ENCODE measurements at places on chromosomes 11 and 22. TPM values are rescaled to one million over a fixed set of nuclear protein-coding genes. Genes with fewer than 3 reads are reported as not detected.

Gene AGBL2
- 6.8 TPM for total RNA-seq

Gene CHRM4
- total RNA-seq = 3.1 TPM

Gene MRGPRE
- total RNA-seq = 0.13 TPM

Gene MMP11
- 3.0 TPM for total RNA-seq

Gene IGSF9B
- total RNA-seq = 2.2 TPM

Gene H19
- 1,268 TPM for total RNA-seq

GRCh38 chr11:133947321-133947756, 9.4 kb downstream of the IGSF9B start:
- no peaks in the 10 kb centered on the region for H3K27me3 ChIP-seq
- peaks cover 12% of the 10 kb centered on the region for H3K4me1 ChIP-seq
- no peak for DNase-seq
- H3K36me3 ChIP-seq = no peaks in the 10 kb centered on the region
- no peak overlapping the region for H3K4me3 ChIP-seq

DNA sequence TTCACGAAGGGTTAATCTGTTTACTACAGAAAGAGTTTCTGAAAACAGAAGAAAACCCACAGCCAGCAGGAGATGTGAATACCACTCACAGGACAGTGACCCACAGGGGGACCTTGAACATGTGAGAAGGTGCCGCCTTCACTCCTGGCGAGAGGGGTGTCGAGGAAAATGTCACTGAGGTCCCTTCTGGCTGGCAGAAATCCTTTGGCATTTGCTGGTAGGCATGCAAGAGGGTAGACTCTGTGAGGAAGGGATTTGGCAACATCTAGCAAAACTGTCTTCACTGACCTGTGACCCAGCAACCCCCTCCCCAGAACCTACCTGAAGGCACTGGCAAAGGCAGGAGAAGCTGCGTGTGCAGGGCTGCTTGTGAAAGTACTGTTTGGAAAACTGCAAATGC, 8.6 kb downstream of the KCNQ1 start:
- no peak for DNase-seq
- H3K4me1 ChIP-seq = no peaks in the 10 kb centered on the region
- H3K27me3 ChIP-seq = peaks cover 6% of the 10 kb centered on the region
- H3K4me3 ChIP-seq = no peak overlapping the region
- no peaks in the 10 kb centered on the region for H3K36me3 ChIP-seq

DNA sequence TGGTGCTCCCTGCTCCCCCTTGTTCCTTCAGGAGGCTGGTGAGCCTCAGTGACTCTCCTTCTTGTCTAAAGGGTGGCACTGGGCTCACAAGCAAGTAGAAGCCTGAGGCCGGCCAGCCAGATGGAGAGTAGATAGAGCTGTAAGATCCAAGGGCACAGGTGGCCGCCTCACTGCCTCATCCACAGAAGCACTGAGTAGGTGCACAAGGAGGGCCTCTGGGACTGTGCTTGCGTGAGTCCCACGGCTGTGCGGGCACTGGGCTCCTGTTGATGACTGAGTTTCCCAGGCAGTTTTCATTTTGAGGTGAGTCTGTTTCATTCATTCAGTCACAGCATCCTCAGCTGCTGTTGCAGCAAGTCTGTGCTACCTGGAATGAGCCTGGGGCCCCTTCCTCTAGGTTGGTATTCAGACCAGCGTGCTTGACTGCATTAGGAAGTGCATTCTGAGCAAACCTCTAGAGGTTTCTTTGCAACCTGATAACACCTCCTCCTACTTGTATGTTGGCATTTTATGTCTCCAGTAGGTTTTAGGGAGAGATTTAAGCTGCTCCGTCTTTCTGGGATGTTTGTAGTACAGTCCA, 184.0 kb downstream of the TBC1D22A start:
- no peak for DNase-seq
- no peak overlapping the region for H3K27ac ChIP-seq
- no peaks in the 10 kb centered on the region for H3K36me3 ChIP-seq
- no peaks in the 10 kb centered on the region for H3K4me1 ChIP-seq
- H3K27me3 ChIP-seq = no peaks in the 10 kb centered on the region
- no peak overlapping the region for H3K4me3 ChIP-seq

DNA sequence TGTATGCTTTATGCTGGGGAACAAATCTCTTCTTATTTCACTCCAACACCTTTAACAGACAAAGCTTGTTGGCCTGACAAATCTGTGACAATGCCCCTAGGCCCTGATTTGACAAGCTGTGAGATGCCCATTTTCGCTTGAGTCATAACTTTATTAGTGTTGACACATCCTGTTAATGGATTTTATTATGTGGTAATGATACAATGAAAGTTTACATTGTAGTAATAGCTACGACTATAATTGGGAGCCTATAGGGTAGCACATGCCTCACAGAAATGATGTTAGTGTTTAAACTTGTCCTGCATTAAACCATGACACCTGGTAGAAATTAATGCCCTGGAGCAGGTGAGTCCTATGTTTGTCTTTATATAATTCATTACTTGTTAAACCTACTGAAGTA, 3.3 kb upstream of the MMP10 start:
- no peak overlapping the region for H3K27ac ChIP-seq
- peaks cover 7% of the 10 kb centered on the region for H3K4me1 ChIP-seq
- H3K27me3 ChIP-seq = no peaks in the 10 kb centered on the region
- H3K4me3 ChIP-seq = no peak overlapping the region

DNA sequence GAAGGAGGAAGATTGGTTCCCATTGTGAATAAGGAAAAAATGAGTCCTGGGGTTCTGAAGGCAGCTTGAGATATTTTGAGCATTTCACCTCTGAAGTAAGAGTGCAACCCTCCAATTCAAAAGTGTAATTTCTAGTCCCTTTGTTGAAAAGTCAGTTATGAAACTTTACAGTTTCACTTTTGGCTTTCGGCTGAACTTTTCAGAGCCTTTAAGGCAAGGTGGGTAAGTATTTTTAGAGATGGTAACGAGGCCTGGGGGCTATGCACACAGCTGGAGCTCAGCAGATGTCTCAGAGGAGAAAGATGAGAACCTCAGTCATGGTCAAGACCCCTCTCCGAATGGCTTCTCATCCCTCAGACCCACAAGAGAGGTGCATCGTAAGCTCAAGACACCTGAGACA, 267.6 kb downstream of the KIRREL3 start:
- H3K4me1 ChIP-seq = no peaks in the 10 kb centered on the region
- H3K27ac ChIP-seq = no peak overlapping the region
- peaks cover 17% of the 10 kb centered on the region for H3K27me3 ChIP-seq
- H3K4me3 ChIP-seq = no peak overlapping the region
- no peak for DNase-seq

DNA sequence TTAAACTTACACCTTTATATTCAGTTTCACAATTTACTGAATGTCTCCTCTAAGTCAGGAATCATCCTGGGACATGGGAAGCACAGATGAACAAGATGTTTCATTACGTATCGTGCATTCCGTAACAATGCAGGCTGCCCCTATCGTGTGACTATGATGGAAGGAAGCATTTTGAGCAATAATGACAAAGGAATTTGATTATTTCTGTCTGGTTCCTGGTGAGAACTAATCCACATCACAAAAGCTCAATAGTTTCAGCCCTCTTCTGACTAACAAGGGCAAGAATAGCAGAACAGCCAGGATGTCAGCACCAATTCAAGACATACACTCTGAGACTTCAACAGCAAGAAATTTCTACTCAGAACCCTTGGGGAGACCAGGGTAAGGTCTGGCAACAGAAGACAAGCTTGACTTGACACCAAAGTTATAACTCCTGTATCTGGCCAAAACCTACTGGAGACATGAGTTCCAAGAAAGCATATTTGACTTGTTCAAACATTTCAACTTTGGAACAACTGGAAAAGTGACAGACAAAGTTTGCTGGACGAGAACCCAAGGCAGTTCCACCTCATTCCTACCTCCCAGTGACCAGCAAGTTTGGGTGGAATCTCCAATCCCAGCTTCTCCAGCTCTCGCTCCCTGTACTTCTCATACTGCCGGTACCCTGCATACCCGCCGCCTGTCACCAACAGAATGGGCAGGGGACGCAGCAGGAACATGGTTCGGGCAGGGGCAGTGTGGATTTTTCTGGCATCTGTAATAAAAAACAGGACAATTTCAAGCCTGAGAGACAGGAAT, 14.3 kb downstream of the PISD start:
- H3K27me3 ChIP-seq = no peaks in the 10 kb centered on the region
- no peaks in the 10 kb centered on the region for H3K36me3 ChIP-seq
- no peak overlapping the region for H3K4me3 ChIP-seq

DNA sequence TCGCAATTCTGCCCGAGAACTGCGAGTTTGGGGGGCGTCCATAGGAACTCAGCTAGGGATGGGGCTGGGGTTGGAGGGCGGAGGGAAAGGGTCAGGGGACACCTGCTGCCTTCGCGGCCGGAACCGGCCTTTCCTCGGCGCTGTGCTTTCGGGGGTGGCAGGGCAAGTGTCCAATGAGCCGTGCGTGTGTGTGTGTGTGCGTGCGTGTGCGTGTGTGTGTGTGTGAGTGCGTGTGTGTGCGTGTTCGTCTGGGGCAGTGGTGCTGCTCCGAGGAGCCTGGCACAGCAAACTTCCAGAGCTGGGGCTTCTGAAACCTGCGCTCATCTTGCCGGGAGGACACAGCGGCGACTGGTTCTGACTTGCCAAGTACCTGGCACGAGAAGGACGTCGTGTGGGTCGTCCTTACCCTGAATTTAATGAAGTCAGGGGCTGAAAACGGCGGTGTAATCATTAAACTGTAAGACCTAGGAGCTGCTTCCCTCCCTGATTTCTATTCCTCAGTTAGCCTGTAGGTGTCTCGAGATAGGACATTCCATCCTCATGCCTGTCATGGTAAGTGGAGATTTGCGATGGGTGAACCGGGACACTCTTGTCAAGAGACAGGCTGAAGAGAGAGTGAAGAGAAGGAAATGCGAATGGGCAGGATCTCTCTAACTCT, 27.0 kb upstream of the AMOTL1 start:
- DNase-seq = peak; percentile 59
- peaks cover 7% of the 10 kb centered on the region for H3K27me3 ChIP-seq
- H3K36me3 ChIP-seq = no peaks in the 10 kb centered on the region

- no peaks in the 10 kb centered on the region for H3K27me3 ChIP-seq
- no peaks in the 10 kb centered on the region for H3K36me3 ChIP-seq
- no peak for DNase-seq
- no peak overlapping the region for H3K4me3 ChIP-seq
- H3K27ac ChIP-seq = no peak overlapping the region
Observed at GRCh38 chr11:95641495-95641894, 148.1 kb downstream of the FAM76B start.

GRCh38 chr11:132095230-132096131, 725.1 kb downstream of the NTM start:
- no peaks in the 10 kb centered on the region for H3K36me3 ChIP-seq
- no peak overlapping the region for H3K4me3 ChIP-seq
- no peak for DNase-seq
- H3K27me3 ChIP-seq = no peaks in the 10 kb centered on the region
- H3K4me1 ChIP-seq = no peaks in the 10 kb centered on the region

DNA sequence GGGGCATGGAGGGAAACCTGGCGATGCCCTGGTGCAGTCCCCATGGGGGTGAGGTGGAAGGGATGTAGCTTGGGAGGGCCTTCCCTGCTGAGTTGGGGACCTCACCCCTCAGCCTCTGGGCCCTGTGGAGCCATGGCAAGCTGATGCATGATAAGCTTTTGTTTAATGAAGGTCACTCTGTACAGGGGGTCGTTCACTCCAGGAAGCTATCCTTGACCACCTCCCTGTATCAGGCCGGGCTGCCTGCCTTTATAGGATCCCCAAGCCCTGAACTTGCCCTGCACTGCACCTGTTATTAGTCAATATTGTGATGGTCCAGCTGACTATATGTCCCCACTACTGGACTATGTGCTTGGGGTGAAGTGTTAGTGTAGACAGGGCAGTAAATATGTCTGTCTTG, 49.7 kb upstream of the MYEOV start:
- no peak overlapping the region for H3K27ac ChIP-seq
- no peaks in the 10 kb centered on the region for H3K4me1 ChIP-seq
- H3K36me3 ChIP-seq = no peaks in the 10 kb centered on the region
- no peak for DNase-seq
- no peak overlapping the region for H3K4me3 ChIP-seq
- no peaks in the 10 kb centered on the region for H3K27me3 ChIP-seq

DNA sequence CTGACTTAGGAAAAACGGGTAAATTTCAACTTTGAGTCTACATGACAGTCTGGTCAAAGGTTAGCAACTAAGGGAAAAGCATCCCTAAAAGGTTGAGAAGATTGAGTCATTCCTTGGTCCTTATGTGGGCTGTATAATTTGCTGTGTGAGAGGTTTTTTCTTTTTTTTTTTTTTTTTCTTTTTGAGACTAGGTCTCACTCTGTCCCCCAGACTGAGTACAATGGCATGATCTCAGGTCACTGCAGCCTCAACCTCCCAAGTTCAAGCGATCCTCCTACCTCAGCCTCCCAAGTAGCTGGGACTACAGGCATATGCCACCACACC, 101.4 kb downstream of the MRTFA start:
- H3K27me3 ChIP-seq = no peaks in the 10 kb centered on the region
- H3K36me3 ChIP-seq = no peaks in the 10 kb centered on the region

DNA sequence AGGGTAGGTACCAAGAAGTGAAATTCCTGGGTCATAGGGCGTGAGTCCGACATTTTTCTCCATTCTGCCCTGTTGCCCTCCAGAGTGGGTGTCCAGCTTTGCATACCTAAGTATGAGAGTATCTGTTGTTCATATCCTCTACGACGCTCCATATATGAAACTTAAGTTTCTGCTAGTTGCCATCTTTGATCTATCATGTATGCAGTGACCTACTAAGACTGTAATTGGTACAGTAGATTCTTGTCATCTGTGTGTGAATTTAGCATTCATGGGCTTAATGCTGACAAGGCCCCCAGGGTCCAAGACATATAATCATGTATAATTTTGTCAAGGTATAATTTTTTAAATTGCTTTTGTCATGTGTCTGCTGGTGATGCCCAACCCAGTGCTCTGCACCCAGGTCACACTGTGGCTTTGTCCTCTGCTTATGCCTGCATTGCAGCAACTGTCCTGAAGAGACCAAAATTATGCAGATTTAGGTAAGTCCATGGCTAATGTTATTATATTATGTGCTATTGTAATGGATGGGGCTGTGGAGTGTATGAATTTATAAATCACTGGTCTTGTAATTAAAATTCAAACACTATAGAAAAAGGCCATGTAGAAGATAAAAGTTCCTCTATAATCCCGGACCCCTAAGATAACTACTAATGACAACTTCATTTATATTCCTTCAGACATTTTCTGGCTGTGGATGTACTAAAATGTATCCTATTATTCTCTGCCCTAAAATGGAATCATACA, 12.2 kb downstream of the NEAT1 start:
- H3K27ac ChIP-seq = peak overlapping the region; percentile 78
- H3K27me3 ChIP-seq = no peaks in the 10 kb centered on the region
- peak overlapping the region; percentile 7 for H3K4me3 ChIP-seq
- H3K36me3 ChIP-seq = peaks cover 8% of the 10 kb centered on the region
- peaks cover 95% of the 10 kb centered on the region for H3K4me1 ChIP-seq

DNA sequence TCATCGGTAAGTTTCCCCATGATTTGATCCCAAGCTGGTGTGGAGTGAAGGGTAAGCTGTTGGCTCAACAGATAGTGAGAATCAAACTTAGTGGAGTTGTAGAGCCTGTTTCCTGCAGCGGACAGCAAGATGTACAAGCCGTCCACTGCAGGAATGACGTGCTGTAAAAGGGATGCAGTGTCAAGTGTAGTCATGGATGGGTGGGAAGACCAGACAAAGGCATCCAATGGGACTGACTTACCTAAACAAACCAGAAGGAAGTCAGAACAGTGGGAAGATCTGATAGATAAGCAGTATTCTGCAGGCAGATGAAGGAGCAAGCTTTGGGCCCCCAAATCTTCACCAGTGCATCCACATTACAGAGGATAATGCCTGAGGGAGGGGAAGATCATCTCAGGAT, 8.8 kb downstream of the ZBTB16 start:
- H3K4me3 ChIP-seq = no peak overlapping the region
- no peaks in the 10 kb centered on the region for H3K4me1 ChIP-seq
- no peak for DNase-seq
- H3K27ac ChIP-seq = no peak overlapping the region
- H3K27me3 ChIP-seq = peaks cover 23% of the 10 kb centered on the region
- H3K36me3 ChIP-seq = no peaks in the 10 kb centered on the region

Measured in Panc1 (cell line).